DMS79 (cell line): ENCODE measurements at places on chromosomes 7 and 10.

- no peak for DNase-seq
Observed at GRCh38 chr7:99380032-99380822, 5.7 kb downstream of the ARPC1B start.

GRCh38 chr7:47337531-47337930 is 244.4 kb downstream of the TNS3 start:
- no peak for DNase-seq

- no peak for DNase-seq
Observed at GRCh38 chr7:38122501-38122900, 55.5 kb upstream of the STARD3NL start.

DNA sequence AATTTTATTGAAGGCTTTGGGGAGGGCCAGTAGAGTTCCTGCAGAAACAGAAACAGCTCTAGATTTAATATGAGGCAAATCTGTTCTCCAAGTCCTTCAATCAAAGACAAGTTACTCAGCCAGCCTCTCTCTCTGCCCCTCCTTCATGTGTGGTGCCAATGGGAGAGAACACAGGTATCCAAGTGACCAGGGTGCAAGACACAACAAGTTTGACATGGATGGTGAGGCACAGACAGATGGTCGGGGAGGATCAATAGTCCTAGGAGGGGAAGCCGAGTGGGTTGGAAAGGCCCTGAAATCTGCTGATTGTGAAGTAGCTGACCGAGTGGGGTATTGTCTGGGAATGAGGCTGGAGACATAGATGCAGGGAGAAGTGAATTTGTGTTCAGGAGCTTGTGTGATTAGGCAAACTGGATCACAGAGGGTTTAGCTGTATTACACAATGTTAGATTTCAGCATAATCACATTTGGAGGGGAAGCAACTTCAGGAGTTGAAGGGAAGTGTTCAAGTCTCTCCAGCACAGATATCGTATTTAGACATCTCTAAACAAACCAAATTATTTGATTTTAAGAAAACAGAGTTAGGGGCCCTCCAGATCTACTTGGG is 1.5 kb downstream of the GIMAP1 start:
- DNase-seq = no peak

- no peak for DNase-seq
Observed at GRCh38 chr7:141654551-141654950, 47.4 kb downstream of the DENND11 start.

DNA sequence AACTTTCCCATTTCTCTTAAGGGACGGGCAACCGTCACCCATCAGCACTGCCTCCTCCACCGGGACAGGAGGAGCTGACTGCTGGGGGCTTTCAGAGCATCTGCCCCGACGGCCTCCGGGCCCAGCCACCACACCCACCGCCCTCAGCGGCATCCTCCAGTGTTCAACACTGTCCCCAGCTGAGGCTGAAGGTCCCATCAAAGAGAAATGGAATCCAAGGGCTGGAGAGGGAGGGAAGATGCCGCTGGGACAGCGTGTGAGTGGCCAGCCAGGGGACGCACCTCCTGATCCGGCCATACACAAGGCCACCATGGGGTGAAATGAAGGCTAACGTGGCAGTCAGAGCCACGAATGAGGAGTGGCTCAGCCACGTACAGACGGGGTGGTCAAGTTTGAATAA is 153.6 kb upstream of the PPP2R2D start:
- DNase-seq = no peak

- no peak for DNase-seq
Observed at GRCh38 chr7:123643495-123644441, 11.9 kb upstream of the LMOD2 start.

DNA sequence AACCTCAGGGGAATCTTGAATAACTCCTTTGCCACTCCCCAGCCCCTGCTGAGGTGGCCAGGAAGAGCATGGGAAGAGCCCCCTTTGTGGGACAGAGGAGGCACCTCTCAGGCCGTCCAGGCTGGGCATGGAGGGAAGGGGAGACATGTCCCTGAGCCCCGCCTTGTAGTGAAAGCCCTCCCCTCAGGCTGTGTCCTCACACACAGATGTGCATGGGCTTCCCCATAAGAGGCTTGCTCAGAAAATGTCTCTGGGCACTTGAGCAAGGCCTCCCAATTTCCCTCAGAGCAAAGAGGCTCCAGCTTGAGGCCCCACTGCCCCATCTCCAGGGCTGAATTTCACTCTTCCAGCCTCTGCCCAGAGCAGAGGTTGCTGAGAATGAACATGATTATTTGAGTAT is 3.8 kb downstream of the TMEM72 start:
- DNase-seq = no peak
